Panc1 (cell line): ENCODE measurements at places on chromosomes 16 and 17. TPM values are rescaled to one million over a fixed set of nuclear protein-coding genes. Genes with fewer than 3 reads are reported as not detected.

The LITAFD gene
- total RNA-seq = not detected

The KIF2B gene
- not detected for total RNA-seq

The CD79B gene
- not detected for total RNA-seq

The FBXO39 gene
- total RNA-seq = not detected

The CCL16 gene
- total RNA-seq = not detected

The TK1 gene
- 153 TPM for total RNA-seq
